ENCODE measurements at places on chromosomes 5 and 9. TPM values are rescaled to one million over a fixed set of nuclear protein-coding genes. Genes with fewer than 3 reads are reported as not detected.

Gene C1QTNF3
- total RNA-seq, result 1.8 TPM

Gene ANKRD20A1
- 0.82 TPM for total RNA-seq

Gene TEX48
- total RNA-seq, result not detected

Gene LRRC19
- total RNA-seq, result not detected

Gene ROPN1L
- 0.17 TPM for total RNA-seq

Gene AGXT2
- not detected for total RNA-seq

Gene PLAA
- 39.7 TPM for total RNA-seq

Gene SPATA31A7
- total RNA-seq, result not detected

Gene GLRA1
- total RNA-seq, result not detected

Gene BHMT2
- 0.17 TPM for total RNA-seq

Gene CD72
- total RNA-seq, result 1.7 TPM

Gene MEGF9
- total RNA-seq, result 10.9 TPM

Gene ZNF608
- total RNA-seq, result 6.9 TPM

Gene NUTM2G
- not detected for total RNA-seq

Gene ORM1
- total RNA-seq, result not detected

Gene GPRIN1
- total RNA-seq, result 8.7 TPM

Gene ANKRD33B
- total RNA-seq, result under 0.01 TPM

Gene LHX3
- total RNA-seq, result not detected

Gene SLC6A3
- not detected for total RNA-seq

Gene IFNA2
- total RNA-seq, result not detected

Gene SH3GL2
- under 0.01 TPM for total RNA-seq

Gene RNF14
- total RNA-seq, result 93.7 TPM

Gene IFNK
- not detected for total RNA-seq

Gene RASGEF1C
- total RNA-seq, result 0.17 TPM

Gene OSMR
- 97.7 TPM for total RNA-seq

Gene C9
- under 0.01 TPM for total RNA-seq

Gene ZNF454
- 0.17 TPM for total RNA-seq

Gene IL33
- total RNA-seq, result 0.50 TPM

Gene IL5
- total RNA-seq, result not detected

Gene WDR36
- 67.2 TPM for total RNA-seq

Gene UGT3A2
- not detected for total RNA-seq

Gene BAG1
- total RNA-seq, result 28.5 TPM

Gene FAT2
- 137 TPM for total RNA-seq

Gene P4HA2
- total RNA-seq, result 142 TPM

Gene SPAG8
- total RNA-seq, result not detected

Gene MRPS30
- 42.6 TPM for total RNA-seq

Gene IGIP
- total RNA-seq, result 4.5 TPM

Gene NSG2
- not detected for total RNA-seq

Gene PPIC
- total RNA-seq, result 33.9 TPM

Gene MBLAC2
- 7.8 TPM for total RNA-seq

Gene DUSP1
- total RNA-seq, result 64.4 TPM

Gene ZSWIM6
- total RNA-seq, result 9.7 TPM

Gene PCDHA9
- total RNA-seq, result 0.83 TPM

Gene CARD6
- total RNA-seq, result 1.7 TPM

Gene PDGFRB
- total RNA-seq, result 1.5 TPM

Gene EPB41L4B
- 4.8 TPM for total RNA-seq

Gene ANGPTL2
- total RNA-seq, result 1.5 TPM

Gene CENPK
- 4.8 TPM for total RNA-seq

Gene C1QTNF2
- total RNA-seq, result not detected

Gene ERCC6L2
- total RNA-seq, result 73.5 TPM

Gene CDK9
- total RNA-seq, result 63.5 TPM

Gene HMGCS1
- 218 TPM for total RNA-seq

Gene CDKN2B
- 35.4 TPM for total RNA-seq

Gene TAF11L7
- total RNA-seq, result not detected

Gene GDA
- not detected for total RNA-seq

Gene KLHL3
- 3.0 TPM for total RNA-seq

Gene CEL
- total RNA-seq, result 3.0 TPM
